ENCODE measurements at places on chromosomes 6 and 20. TPM values are rescaled to one million over a fixed set of nuclear protein-coding genes. Genes with fewer than 3 reads are reported as not detected.

Gene MEP1A
- total RNA-seq: not detected

Gene DEFB124
- not detected for total RNA-seq

Gene TCP1
- total RNA-seq: 239 TPM

Gene SIM1
- 0.07 TPM for total RNA-seq

Gene COL20A1
- total RNA-seq: not detected

Gene THBS2
- total RNA-seq: not detected

Gene KCNQ5
- total RNA-seq: 7.8 TPM

Gene NHLRC1
- total RNA-seq: 0.30 TPM

Gene SMAP1
- total RNA-seq: 33.2 TPM

Gene PRSS16
- total RNA-seq: 0.82 TPM

Gene CYP39A1
- not detected for total RNA-seq

Gene HDGFL1
- not detected for total RNA-seq

Gene IL22RA2
- not detected for total RNA-seq
